ENCODE measurements at places on chromosomes 5 and 9.

- no peak for DNase-seq
Measured at GRCh38 chr9:113636165-113636564, 172.6 kb downstream of the RGS3 start.

DNA sequence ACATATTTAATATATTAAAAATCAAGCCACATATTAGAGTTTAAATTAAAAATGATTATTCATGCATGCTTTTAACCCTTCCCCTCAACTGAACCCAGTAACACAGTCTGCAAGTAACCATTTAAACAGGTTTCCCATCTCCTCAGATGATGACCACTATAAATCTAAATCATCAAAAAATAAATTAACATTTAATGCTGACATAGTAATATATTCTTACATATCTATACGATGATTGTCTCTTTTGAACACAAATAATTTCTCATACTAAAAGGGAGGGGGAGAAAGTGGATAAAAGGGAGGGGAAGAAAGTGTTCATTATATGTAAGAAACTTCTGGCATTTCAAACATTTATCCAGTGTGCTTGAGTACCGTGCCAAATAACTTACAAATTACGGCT lies 701.6 kb downstream of the MTRR start:
- no peak for DNase-seq

DNA sequence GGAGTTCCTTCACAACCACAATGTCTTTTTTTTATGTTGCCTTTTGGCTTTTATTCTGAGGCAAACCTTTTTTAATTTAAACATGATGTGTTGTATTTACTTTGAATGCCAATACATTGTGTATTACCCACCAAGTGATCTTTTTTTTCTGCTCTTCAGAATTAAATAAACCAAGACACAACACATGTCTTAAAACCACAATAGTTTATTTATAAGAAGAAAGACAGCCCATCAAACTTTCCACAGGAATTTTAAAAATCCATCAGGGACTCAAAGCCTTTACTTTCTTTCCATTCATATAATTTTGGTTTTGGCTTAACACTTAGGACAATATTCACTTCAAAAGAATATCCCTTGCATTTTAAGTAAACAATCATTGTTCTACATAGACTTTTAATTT lies 321.8 kb upstream of the MEF2C start:
- no peak for DNase-seq

DNA sequence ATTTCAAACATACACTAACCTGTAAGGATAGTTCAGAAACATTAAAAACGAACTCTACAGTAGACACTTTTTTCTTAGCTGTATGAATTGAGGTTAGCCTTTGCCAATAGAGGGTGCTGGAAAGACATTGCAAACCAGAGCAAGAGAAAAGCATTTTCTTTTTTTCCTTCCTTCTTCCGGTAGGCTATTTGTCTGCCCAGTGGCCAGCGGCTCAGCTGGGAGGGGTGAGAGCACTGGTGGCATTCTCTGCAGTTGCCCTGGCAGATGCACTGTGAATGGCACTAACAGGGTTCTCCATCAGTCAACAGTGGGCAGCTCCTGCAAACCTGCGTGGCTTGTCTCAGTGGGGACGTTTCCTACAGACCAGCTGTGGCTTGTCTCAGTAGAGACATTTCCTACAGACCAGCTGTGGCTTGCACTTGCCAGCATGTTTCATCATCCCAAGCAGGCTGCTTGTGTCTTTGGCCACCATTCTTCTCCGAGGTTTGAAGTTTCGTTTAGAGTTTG lies 984.5 kb upstream of the CDH18 start:
- no peak for DNase-seq

DNA sequence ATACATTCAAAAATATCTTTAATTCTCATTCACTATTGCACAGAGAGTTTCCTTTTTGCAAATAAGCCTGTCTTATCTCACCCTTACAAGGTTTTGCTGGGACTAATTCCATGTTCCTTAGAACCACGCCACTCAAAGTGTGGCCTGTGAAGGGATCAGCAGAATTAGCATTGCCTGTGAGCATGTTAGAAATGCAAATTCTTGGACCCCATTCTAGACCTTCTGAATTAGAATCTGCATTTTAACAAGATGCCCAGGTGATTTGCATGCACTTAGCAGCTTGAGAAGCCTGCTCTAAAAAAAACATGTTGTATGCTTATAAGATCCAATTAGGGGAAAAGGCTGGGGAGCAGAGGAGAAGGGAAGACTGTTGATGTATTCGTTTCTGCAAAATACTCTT lies 460.0 kb downstream of the NTRK2 start:
- DNase-seq = no peak

Measured in activated gamma-delta T cell (primary cell).